ENCODE measurements at places on chromosomes 2 and 18.
A peak's percentile ranks its signal among the peaks of the same experiment; 100 is the strongest.

DNA sequence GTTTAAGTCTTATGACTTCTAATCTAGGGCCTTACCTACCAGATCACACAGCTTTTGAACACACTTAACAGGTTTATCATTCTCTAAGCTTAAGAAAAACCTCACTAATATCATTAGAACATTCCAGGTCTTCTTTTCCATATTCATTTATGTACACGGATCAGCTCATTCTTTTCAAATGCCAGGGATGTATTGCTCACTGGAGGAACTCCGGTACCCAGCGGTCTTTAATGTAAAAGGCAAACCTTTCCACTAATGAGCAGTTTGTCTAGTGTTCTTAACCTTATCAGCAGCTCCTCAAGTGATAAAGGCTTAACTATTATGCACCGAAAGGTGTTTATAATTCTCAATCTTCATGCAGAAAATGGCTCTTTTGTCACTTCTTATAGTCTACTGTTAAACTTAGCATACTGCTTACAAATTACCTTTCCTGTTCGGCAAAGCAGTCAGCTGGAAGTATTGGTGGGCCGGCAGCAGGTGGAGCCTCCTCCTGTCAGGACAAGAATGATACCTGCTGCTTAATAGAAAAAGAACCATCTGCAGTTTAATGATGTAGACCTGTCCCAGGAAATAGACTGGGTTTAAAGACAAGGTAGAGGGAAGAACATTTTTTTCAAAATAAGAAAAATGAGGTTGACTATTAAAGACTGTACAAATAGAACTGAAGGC, 142.7 kb downstream of the FIGN start:
- no peak for DNase-seq

- DNase-seq = no peak
These were observed 482.7 kb upstream of the ZEB2 start for GRCh38 chr2:145002624-145003023.

GRCh38 chr18:11322006-11322405, 172.6 kb upstream of the PIEZO2 start:
- DNase-seq = no peak

- peak; percentile 66 for DNase-seq
These were observed 80.6 kb downstream of the RIT2 start for GRCh38 chr18:43034683-43035500.

GRCh38 chr2:69798290-69798908, 31.1 kb upstream of the GMCL1 start:
- DNase-seq = peak; percentile 89

GRCh38 chr2:232491139-232491780, 3.6 kb upstream of the ECEL1 start:
- no peak for DNase-seq

- no peak for DNase-seq
These were observed 12.6 kb downstream of the RELCH start for GRCh38 chr18:62199629-62200028.

- no peak for DNase-seq
These were observed 40.5 kb downstream of the PTPRM start for GRCh38 chr18:7607540-7608173.

GRCh38 chr18:58671632-58672564, 633 bp downstream of the MALT1 start:
- DNase-seq = peak; percentile 45
